ENCODE measurements at places on chromosomes 13 and 19.
A peak's percentile ranks its signal among the peaks of the same experiment; 100 is the strongest.

DNA sequence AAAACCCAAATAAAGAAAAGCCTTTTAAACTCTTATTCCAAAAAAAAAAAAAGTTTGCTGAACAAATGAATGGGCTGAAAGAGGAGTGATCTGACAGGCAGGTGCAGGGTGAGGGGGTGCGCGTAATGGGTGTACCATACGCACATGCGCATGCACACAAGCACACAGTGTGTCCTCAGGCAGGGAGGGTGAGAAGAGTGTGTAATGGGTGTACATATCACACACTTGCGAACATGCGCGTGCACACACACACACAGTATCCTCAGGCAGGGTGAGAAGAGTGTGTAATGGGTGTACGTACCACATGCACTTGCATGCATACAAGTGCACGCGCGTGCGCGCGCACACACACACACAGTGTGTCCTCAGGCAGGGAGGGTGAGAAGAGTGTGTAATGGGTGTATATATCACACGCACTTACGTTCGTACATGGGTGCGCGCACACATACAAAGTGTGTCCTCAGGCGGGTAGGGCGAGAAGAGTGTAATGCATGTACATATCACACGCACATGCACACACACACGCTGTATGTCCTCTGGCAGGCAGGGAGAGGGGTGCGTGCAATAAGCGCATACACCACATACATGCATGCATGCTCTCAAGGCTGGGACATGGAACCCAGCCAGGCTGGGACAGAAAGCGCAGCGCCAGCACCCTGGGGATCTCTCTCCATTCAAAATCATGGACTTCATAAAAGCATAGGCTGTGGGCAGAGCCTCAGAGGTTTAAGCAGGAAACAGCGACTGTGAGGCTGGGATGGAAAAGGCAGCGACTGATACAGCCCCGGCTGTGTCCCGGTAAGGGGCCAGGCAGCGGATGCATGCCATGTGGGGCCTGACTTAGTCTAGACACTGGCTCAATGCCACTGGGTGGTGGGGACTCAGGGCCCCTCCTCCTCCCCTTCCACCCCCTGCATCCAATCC lies 70.4 kb downstream of the CEBPG start:
- no peak overlapping the region for H3K27ac ChIP-seq
- no peaks in the 10 kb centered on the region for H3K36me3 ChIP-seq
- no peak overlapping the region for H3K4me3 ChIP-seq
- no peaks in the 10 kb centered on the region for H3K27me3 ChIP-seq
- DNase-seq = no peak
- H3K4me1 ChIP-seq = no peaks in the 10 kb centered on the region

GRCh38 chr19:2426611-2427428 lies 566 bp downstream of the TIMM13 start:
- peak overlapping the region; percentile 84 for H3K4me3 ChIP-seq
- peaks cover 9% of the 10 kb centered on the region for H3K36me3 ChIP-seq
- no peaks in the 10 kb centered on the region for H3K27me3 ChIP-seq
- peak; percentile 72 for DNase-seq

DNA sequence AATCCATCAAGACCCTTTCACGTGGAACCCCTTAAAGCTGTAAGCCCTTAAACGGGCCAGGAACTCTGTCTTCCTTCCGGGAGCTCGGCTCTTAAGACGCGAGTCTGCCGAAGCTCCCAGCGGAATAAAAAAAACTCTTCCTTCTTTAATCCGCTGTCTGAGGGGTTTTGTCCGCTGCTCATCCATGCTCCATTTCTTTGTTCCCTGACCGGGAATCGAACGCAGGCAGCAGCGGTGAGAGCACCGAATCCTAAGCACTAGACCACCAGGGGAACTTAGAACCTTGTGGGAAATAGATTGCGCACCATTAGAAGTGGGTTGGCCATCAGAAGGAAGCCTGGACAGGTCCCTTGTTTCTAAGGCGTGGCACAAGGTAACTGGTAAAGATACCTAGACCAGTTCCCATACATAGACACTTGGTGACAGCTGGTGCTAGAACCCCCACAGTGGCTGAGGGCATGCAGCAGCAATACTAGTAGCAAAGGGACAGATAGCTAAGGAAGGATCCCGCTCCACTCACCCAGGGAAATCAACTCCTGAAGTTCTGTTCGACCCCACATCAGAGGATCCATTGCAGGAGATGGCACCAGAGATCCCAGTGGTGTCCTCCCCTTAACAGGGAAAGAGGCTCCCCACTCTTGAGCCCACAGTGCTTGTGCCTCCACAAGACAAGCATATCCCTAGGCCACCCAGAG lies 1.5 kb upstream of the RGCC start:
- no peaks in the 10 kb centered on the region for H3K4me1 ChIP-seq
- no peak overlapping the region for H3K27ac ChIP-seq
- peaks cover 29% of the 10 kb centered on the region for H3K27me3 ChIP-seq
- no peaks in the 10 kb centered on the region for H3K36me3 ChIP-seq
- DNase-seq = peak; percentile 32

GRCh38 chr19:6068711-6069110 lies 41.6 kb downstream of the RFX2 start:
- H3K4me3 ChIP-seq = no peak overlapping the region
- H3K27ac ChIP-seq = no peak overlapping the region
- no peak for DNase-seq
- H3K36me3 ChIP-seq = no peaks in the 10 kb centered on the region
- H3K4me1 ChIP-seq = no peaks in the 10 kb centered on the region
- H3K27me3 ChIP-seq = no peaks in the 10 kb centered on the region

- no peaks in the 10 kb centered on the region for H3K4me1 ChIP-seq
- no peaks in the 10 kb centered on the region for H3K36me3 ChIP-seq
- no peak for DNase-seq
Measured at GRCh38 chr13:21181671-21182070, 5.2 kb downstream of the MRPL57 start.
